ACHN (cell line): ENCODE measurements at places on chromosomes 7 and 10.

DNA sequence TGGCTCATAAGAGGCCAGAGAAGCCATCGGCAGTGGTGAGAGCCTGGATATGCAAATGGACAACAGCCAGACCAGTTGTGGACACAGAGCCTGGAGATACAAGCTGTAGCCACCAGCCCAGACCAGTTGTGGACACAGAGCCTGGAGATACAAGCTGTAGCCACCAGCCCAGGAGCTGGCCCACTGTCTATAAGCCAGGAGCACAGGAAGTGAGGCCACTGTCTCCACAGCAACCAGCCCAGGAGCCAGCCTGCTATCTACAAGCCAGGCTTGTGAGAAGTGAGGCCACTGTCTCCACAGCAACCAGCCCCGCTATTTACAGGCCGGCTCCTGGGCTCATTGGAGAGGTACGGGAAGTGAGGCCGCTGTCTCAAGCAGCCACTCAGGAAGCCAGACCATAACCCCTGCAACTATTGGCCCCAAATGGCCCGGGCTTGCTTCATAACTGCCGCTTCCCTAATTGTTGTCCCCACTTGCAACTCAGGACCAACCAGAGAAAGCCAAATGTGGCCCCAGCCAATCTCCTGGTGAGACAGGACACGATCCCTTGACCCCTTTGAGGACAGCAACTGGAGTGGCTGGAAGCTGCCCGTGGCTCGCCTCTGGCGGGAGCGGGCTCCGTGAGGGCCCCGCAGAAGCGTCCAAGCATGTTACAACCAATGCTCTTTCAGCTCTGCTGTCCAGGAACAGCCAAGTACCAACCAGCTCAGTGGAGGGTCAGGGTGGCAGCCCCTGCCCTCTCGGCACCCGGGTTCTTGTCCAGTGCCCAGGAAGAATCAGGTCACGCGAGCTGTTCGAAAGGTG, 44.1 kb upstream of the CNPY1 start:
- DNase-seq, result no peak

GRCh38 chr10:104512800-104513199, 128.3 kb upstream of the SORCS3 start:
- no peak for DNase-seq

DNA sequence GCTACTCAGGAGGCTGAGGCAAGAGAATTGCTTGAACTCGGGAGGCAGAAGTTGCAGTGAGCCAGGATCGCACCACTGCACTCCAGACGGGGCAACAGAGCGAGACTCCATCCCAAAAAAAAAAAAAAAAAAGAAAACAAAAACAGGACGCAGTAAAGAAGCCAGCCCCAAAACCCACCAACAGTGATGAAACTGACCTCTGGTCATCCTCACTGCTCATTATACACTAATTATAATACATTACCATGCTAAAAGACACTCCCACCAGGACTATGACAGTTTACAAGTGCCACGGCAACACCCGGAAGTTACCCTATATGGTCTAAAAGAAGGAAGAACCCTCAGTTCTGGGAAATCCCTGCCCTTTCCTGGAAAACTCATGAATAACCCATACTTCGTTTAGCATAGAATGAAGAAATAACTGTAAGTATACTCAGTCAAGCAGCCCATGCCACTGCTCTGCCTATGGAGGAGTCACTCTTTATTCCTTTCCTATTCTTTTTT, 40.0 kb upstream of the EIF4H start:
- DNase-seq, result no peak

- DNase-seq, result no peak
Measured at GRCh38 chr10:108582387-108582786, 1340.9 kb downstream of the XPNPEP1 start.

GRCh38 chr7:157054927-157055326, 44.5 kb upstream of the MNX1 start:
- no peak for DNase-seq
